ENCODE measurements at places on chromosomes 2 and 18.

- DNase-seq: no peak
Observed at GRCh38 chr2:74146929-74147726, 584 bp downstream of the BOLA3 start.

GRCh38 chr2:219629976-219630695 is 2.7 kb downstream of the SLC4A3 start:
- DNase-seq: no peak

- DNase-seq: no peak
Observed at GRCh38 chr2:38185012-38185491, 109.1 kb upstream of the CYP1B1 start.

GRCh38 chr2:131041402-131042147 is 51.7 kb downstream of the FAM168B start:
- no peak for DNase-seq

DNA sequence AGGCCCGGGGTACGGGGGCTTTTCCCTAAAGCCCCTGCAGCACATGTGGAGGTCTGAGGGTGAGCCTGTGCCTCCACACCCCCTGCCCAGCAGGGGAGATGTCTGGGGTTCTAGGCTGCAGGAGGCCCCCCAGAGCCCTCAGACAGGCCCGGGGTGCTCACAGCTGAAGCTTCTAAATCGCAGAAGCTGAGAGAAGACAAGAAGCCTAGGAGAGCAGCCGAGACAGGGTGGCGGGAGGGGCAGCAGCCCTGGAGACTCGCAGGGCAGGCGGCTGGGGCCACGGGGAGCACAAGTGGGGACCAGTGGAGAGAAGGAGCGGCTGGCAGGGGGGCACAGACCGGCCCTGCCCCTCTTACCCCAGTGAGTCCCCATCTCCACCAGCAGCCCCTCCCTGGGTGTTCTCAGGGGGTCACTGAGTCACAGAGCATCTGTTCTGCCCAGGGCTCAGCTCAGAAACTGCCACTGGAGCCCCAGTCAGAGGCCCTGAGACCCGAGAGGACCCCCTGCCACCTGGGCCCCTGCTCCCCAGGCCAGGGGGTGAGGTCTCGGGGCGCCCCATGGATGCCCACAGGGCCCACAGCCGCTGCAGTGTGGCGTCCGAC is 26.1 kb downstream of the GPC1 start:
- DNase-seq: no peak

- no peak for DNase-seq
Observed at GRCh38 chr2:195612611-195613495, 44.2 kb upstream of the SLC39A10 start.
